Activated CD4-positive, alpha-beta memory T cell treated with anti-CD3 and anti-CD28 coated beads, Interleukin-2, amount 10 ng/mL, durations not matched to agents 7 days and 5 days (primary cell): ENCODE measurements at places on chromosomes 7 and 10.

- no peak overlapping the region for H3K27ac ChIP-seq
- peaks cover 5% of the 10 kb centered on the region for H3K4me1 ChIP-seq
These were observed 80.0 kb upstream of the CHST15 start for GRCh38 chr10:124173298-124173900.

DNA sequence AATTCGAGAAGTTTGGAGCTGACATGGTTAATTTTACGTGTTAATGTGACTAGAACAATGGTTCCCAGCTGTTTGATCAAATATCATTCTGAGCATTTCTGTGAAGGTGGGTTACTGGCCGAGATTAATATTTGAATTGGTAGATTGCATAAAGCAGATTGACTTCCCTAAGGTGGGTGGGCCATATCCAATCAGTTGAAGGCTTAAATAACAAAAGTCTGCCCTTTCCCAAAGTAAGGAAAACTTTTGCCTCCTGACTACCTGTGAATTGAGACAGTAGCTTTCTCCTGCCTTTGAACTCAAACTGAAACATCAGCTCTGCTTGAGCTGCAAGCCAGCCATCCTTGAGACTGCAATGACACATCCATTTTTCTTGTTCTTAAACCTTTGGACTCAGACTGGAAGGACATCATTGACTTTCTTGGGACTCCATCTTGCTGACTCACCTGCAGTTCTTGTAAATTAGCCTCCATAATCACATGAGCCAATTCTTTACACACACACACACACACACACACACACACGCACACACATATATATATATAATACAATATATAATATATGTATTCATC, 63.1 kb upstream of the LRRTM3 start:
- DNase-seq = no peak
- no peaks in the 10 kb centered on the region for H3K4me1 ChIP-seq
- H3K27me3 ChIP-seq = no peaks in the 10 kb centered on the region
- H3K36me3 ChIP-seq = no peaks in the 10 kb centered on the region
- H3K27ac ChIP-seq = no peak overlapping the region

- no peaks in the 10 kb centered on the region for H3K4me1 ChIP-seq
- H3K4me3 ChIP-seq = no peak overlapping the region
- no peak for DNase-seq
- no peak overlapping the region for H3K27ac ChIP-seq
- H3K27me3 ChIP-seq = no peaks in the 10 kb centered on the region
- no peaks in the 10 kb centered on the region for H3K36me3 ChIP-seq
These were observed 19.1 kb upstream of the VWDE start for GRCh38 chr7:12422554-12423320.

DNA sequence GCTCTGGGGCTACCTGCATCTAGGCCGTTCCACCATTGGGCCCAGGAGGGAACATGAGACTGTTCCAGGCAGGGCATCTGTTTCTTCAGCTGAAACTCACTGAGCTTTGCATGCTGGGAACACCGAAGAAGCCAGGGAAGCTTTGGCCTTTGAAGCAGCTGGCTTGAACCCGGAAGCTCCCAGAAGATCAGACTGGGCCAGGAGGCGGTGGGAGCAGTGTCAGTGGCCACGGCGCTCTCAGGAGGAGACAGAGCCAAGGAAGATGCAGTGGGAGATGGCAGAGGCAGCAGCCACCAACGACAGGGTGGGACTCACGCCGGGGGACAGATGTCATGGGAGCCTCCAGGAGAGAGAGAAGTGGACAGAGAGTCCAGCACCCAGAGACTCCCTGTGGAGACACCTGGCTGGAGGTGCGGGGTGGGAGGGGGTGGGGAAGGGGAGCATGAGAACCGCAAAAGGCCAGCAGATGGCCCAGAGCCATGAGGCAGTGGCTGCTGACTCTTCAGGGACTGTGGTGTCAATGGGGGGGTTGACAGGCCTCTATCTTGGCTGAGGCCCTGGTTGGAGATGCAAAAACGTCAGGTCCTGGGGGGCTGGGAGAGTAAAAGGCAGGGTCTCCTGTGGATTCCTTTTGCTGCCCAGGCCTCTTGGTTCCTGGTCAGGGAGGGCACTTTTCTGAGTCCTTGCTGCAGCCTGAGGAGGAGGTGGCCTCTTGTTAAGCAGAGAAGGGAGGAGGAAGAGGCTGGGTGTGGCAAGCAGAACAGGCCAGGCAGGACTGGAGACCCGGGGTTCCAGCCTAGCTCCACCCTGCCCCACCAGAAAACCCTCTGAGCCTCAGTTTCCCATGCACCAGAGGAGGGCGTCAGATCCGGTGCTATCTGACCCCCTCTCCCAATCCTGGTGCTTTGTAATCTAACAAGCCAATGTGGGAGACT, 6.3 kb upstream of the AQP1 start:
- no peaks in the 10 kb centered on the region for H3K36me3 ChIP-seq
- H3K27ac ChIP-seq = no peak overlapping the region
- no peak for DNase-seq
- no peaks in the 10 kb centered on the region for H3K27me3 ChIP-seq
- H3K4me1 ChIP-seq = peaks cover 4% of the 10 kb centered on the region
- H3K4me3 ChIP-seq = no peak overlapping the region

- H3K27me3 ChIP-seq = no peaks in the 10 kb centered on the region
- no peak overlapping the region for H3K27ac ChIP-seq
- H3K4me1 ChIP-seq = no peaks in the 10 kb centered on the region
- no peak for DNase-seq
- H3K36me3 ChIP-seq = no peaks in the 10 kb centered on the region
These were observed 296.9 kb downstream of the SORCS3 start for GRCh38 chr10:104938031-104938430.

GRCh38 chr7:98372993-98373392, 27.9 kb downstream of the BAIAP2L1 start:
- H3K36me3 ChIP-seq = no peaks in the 10 kb centered on the region
- no peaks in the 10 kb centered on the region for H3K27me3 ChIP-seq
- no peak overlapping the region for H3K27ac ChIP-seq
- DNase-seq = no peak
- H3K4me3 ChIP-seq = no peak overlapping the region

DNA sequence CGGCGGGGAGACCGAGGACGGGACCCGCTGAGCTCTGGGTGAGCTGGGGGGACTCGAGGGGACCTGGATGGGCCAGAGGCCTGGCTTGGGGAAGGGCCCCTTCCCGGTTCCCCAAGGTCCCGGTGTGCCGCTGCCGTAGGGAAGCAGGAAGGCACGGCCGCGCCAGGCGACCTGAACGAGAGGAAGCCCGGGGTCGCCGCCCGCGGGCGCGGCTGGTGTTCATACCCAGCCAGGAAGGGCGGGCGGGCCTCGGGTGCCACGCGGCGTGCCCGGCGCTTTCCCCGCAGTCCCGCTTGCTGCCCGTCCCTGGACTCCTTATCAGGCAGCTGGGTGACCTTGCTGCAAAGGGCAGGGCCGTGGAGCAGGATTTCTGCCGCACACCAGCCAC, 38.0 kb downstream of the ZNF777 start:
- peaks cover 3% of the 10 kb centered on the region for H3K27me3 ChIP-seq
- no peak overlapping the region for H3K27ac ChIP-seq
- H3K36me3 ChIP-seq = no peaks in the 10 kb centered on the region

- no peak for DNase-seq
- H3K27me3 ChIP-seq = no peaks in the 10 kb centered on the region
- no peaks in the 10 kb centered on the region for H3K4me1 ChIP-seq
These were observed 214.4 kb downstream of the CREB5 start for GRCh38 chr7:28626624-28627262.

- peaks cover 2% of the 10 kb centered on the region for H3K4me1 ChIP-seq
- H3K4me3 ChIP-seq = no peak overlapping the region
These were observed 120.0 kb downstream of the PDE1C start for GRCh38 chr7:31950091-31950755.

- H3K27me3 ChIP-seq = no peaks in the 10 kb centered on the region
- no peak overlapping the region for H3K4me3 ChIP-seq
- no peak for DNase-seq
- H3K27ac ChIP-seq = no peak overlapping the region
- no peaks in the 10 kb centered on the region for H3K4me1 ChIP-seq
- no peaks in the 10 kb centered on the region for H3K36me3 ChIP-seq
These were observed 95.7 kb downstream of the COL13A1 start for GRCh38 chr10:69897432-69897831.

GRCh38 chr10:6978187-6978627, 398.1 kb upstream of the PRKCQ start:
- no peak for DNase-seq
- H3K4me3 ChIP-seq = no peak overlapping the region
- peaks cover 26% of the 10 kb centered on the region for H3K27me3 ChIP-seq
- no peaks in the 10 kb centered on the region for H3K36me3 ChIP-seq
- no peak overlapping the region for H3K27ac ChIP-seq

GRCh38 chr7:50321487-50322067, 17.1 kb downstream of the IKZF1 start:
- DNase-seq = no peak
- H3K4me3 ChIP-seq = peak overlapping the region; percentile 36
- no peaks in the 10 kb centered on the region for H3K27me3 ChIP-seq
- H3K4me1 ChIP-seq = peaks cover 87% of the 10 kb centered on the region
- peak overlapping the region; percentile 36 for H3K27ac ChIP-seq

- peaks cover 2% of the 10 kb centered on the region for H3K27me3 ChIP-seq
- no peaks in the 10 kb centered on the region for H3K36me3 ChIP-seq
- H3K4me1 ChIP-seq = no peaks in the 10 kb centered on the region
- H3K4me3 ChIP-seq = no peak overlapping the region
These were observed 408.1 kb downstream of the GATA3 start for GRCh38 chr10:8462565-8462964.
